ENCODE measurements at places on chromosomes 7 and 10.

DNA sequence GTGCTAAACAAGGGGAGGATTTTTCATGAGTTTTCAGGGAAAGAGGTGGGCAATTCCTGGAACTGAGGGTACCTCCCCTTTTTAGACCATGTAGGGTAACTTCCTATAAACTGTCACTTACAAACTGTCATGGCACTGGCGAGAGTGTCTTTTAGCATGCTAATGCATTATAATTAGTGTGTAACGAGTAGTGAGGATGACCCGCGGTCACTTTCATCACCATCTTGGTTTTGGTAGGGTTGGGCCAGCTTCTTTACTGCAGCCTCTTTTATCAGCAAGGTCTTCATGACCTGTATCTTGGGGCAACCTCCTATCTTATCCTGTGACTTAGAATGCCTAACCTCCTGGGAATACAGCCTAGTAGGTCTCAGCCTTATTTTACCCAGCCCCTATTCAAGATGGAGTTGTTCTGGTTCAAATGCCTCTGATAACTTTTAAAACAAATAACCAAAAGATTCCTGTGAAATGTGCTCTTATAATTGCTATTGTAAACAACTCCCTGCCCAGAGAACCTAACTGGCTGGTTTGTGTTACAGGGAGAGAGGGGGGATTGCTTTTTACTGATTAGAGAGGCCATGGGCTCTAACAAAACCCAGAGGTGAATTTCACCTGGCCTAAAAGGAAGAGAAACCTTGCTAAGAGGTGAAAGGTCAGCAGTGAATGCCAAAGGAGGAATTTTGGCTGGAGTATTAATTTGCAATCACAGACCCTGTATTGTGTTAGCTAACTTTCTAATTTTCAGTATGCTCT is 64.3 kb downstream of the EEPD1 start:
- no peak for DNase-seq

GRCh38 chr10:111446966-111447365 is 370.1 kb downstream of the ADRA2A start:
- no peak for DNase-seq

- DNase-seq, result no peak
These were observed 30.1 kb downstream of the AFAP1L2 start for GRCh38 chr10:114374053-114374791.

DNA sequence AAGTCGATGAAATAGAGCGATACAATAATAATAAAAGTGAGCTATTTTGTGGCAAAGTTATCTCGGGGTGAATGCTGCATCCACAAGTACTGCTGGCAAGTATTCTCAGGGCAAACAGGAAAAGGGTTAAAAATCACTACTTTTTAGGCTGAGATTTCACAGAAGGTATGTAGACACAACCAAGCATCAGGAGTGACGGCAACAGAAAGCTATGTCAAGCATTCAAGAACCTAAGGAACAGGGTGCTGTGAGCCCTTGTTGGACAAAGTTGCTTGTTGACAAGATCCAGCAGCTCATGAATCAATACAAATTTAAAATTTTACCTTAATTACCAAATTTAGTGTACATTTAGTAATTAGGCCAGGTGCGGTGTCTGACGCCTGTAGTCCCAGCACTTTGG is 41.2 kb upstream of the C1QL3 start:
- DNase-seq, result peak; percentile 4

DNA sequence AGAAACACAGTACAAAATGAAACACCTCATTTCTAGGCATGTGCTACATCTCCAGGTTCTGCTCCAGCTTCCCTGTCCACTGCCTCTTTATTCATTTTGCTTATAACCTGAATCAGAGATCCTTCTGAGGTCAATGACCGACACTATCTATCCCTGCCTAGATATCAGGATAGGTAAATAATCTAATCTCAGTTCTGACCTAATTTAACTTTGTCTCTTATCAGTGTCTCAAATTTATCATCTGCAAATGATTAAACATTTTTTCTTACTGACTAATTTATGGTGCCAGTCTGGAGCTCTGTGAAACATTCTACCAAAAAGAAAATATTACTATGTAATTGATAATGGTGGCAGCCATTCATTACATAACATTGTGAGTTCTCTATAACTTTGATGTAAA is 61.1 kb downstream of the SGCE start:
- DNase-seq, result no peak

- DNase-seq, result no peak
These were observed 92.3 kb downstream of the HIF1AN start for GRCh38 chr10:100628061-100628460.

DNA sequence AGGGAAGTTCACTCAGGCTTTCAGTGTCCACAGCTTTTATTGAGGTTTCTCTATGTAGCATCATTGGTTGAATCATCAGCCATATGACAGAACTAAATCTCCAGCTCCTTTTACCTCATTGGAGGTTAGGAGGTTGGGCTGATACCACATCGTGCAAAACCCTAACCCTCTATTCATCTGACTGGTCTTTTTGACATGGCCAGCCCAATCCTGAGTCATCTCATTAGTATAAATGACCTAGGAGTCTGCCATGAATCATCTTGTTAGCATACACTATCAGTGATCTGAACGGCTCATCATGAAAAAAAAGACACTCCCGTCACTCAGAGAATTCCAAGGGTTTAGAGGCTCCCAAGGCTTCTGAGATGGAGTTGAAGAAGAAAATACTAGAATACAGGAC is 669.8 kb upstream of the POT1 start:
- no peak for DNase-seq

DNA sequence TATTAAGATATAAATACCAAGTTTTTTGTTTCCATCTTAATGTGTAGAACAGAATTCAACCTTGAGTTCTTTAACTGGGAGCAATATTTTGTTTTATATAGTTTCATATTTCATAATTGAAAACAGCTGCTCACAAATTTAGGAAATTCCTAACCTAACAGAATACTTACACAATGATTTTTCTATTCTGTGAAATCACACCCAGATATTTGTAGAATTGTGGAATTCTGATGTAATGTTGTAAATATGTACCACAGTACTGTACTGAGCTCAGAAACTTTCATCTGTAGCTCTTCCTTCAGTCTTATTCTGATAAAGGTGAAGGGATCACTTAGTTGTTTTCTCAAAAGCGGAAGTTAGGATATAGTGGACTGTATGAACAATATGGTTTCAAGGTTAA is 143.4 kb upstream of the GLI3 start:
- DNase-seq, result peak; percentile 35

DNA sequence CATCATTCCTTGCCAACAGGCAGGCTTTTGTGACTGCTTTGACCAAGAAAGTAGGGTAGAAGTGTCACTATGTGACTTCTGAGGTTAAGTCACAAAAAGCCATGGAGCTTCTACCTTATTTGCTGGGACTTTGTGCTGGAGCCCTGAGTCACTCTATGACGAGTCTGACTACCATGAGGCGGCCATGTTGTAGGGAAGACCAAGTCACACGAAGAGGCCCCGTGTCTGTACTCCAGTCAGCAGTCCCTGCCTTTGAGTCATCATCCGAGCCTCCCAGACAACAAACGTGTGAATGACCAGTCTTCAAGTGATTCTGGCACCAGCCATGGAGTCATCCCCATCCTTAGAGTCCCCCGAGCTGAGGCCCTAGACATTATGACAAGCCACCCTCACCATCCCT is 3.5 kb upstream of the MYL10 start:
- no peak for DNase-seq

DNA sequence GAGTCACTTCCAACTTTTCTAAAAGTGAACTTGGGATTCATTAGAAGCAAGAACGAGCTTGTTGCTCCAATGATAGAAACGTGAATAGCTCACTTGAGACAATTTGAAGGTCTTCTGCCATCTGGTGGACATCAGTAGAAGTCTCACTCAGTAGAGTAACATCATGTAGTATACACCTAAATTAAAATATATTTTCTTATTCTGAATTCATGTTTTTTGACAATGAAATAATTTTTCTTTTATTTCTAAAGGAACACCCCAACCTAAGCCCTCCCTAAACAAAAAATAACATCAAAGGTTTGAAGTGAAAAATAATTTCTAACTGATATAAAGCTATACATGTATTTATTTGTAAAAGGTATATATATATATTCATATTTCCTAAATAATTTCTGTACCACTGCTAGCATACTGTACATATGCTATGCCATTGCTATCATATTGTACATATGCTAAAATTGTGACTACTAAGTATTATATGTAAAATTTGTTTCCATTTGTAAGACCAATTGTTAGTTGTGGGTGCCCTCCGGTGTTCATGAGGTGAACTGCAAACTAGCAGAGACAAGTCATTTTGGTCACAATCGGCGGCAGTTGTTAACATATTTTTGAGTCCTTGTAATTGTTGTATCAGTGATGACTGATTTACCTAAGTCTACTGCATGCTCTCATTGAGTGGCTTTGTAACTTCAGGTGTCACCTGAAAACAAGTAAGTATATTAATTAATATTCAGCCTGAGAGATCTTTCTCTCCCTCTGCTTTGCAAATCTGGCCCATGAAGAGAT is 121.9 kb downstream of the PTPRZ1 start:
- peak; percentile 79 for DNase-seq

- DNase-seq, result no peak
These were observed 49.3 kb downstream of the CAMK2B start for GRCh38 chr7:44275957-44276570.

GRCh38 chr7:51222916-51223315 is 93.7 kb downstream of the COBL start:
- DNase-seq, result no peak

DNA sequence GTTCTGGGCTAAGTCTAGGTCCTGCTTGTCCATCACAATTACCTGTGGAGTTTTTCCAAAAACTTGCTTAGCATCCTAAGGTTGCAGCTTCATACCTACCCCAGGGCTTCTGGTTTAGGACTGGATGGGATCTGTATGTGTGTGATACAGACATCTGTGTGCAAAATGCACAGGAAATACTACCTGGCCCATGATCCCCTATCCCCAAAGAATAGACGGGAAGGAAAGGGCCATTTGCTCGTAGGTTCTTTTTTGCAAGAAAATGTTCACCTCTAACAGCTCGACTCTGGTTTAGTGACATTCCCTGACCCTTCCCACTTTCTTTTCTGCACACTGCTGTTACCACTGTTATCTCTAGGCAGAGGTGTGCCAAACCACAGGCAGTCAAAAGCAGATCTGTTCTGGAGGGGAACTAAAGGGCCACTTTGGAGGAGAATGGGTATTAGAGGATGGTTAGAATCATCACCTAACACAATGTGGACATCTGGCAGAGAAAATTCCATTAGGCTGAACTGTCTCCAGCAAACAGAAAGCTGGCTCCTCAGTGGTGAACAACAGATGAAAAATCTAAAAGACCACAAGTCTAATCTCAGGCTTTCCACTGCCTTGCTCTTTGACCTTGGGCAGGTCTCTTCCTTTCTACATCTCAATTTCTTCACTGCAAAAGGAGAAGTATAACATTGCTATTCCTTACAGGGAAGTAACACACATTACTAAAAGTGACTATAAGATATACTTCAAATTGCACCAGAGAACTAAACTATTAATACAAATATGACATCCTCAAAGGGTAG is 107.4 kb downstream of the UBE2H start:
- peak; percentile 87 for DNase-seq

- no peak for DNase-seq
These were observed 223.7 kb upstream of the PRSS58 start for GRCh38 chr7:142481548-142481947.

DNA sequence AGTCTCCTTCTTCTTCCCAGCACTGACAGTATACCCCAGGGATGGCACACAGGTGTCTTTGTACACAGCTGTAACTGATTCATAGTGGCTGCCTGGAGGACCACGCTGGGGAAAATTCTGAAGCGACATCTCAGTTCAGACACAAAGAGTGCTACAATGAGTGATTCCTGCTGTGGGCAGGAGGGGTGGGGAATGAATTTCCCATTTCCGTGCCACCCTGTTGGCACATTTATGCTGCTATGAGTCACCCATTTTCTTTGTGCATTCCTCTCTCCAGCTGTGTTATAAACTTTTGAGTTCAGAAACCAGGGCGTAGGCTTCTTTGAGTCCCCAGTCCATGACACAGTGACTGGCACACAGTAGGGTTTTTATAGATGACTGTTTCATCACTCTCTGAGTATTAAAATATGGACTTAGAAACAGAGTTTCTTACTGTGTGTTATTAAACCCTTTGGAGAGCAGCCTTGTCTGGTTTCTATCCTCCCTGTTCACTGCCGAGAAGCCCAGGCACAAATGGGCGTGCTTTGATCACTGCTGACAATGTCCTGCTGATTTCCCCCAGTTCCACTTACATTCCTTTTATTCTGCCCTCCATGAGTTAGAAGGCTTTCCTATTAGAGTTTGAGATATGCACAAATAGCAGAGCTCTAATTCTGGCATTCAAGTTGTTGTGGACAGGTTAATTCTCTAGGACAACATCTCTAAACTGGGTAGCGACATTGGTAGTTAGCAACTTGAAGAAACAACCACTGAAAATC is 24.0 kb upstream of the NPS start:
- DNase-seq, result no peak

- no peak for DNase-seq
These were observed 8.1 kb downstream of the STK32C start for GRCh38 chr10:132299371-132300336.

GRCh38 chr7:110592557-110592956 is 498.4 kb upstream of the LRRN3 start:
- DNase-seq, result no peak

- peak; percentile 91 for DNase-seq
These were observed 15.8 kb upstream of the CAMK1D start for GRCh38 chr10:12333380-12334185.

- DNase-seq, result peak; percentile 33
These were observed 31.9 kb upstream of the HPS1 start for GRCh38 chr10:98478430-98479222.

GRCh38 chr10:74991435-74991834 is 120.0 kb upstream of the SAMD8 start:
- peak; percentile 23 for DNase-seq

DNA sequence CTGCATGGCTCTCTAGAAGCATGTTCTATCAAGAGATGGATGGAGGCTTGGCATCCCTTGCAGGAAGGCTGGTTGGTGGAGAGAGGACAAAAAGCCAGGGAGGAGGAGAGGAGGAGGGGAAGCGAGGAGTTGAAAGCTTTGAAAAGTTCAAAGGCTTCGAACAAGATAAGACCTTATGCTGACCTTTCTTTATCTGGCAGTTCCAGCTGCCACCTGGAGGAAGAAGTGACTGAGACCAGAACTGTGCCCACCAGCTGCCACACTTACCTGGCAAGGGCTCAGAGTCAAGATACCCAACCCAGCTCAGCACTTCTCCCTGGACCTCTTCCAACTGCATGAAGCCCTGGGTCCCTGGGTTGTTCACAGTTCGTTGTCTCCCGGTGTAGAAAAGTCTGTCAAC is 14.8 kb downstream of the CCL24 start:
- DNase-seq, result no peak

GRCh38 chr7:93337052-93337451 is 104.9 kb downstream of the VPS50 start:
- no peak for DNase-seq

GRCh38 chr7:136312592-136312991 is 335.4 kb upstream of the MTPN start:
- DNase-seq, result no peak

- no peak for DNase-seq
These were observed 333.4 kb upstream of the RNF32 start for GRCh38 chr7:156307193-156307592.

GRCh38 chr7:79461660-79462059 is 8.2 kb upstream of the MAGI2 start:
- peak; percentile 94 for DNase-seq

- DNase-seq, result no peak
These were observed 412.1 kb downstream of the SUGCT start for GRCh38 chr7:40546616-40547501.

All from amniotic epithelial cell (primary cell).